Activated T-cell treated with anti-CD3 and anti-CD28 coated beads, Interleukin-2, amount 50 U/mL, for 72 hours (primary cell): ENCODE measurements at places on chromosomes 7 and 10. TPM values are rescaled to one million over a fixed set of nuclear protein-coding genes. Genes with fewer than 3 reads are reported as not detected.
A peak's percentile ranks its signal among the peaks of the same experiment; 100 is the strongest.

DNA sequence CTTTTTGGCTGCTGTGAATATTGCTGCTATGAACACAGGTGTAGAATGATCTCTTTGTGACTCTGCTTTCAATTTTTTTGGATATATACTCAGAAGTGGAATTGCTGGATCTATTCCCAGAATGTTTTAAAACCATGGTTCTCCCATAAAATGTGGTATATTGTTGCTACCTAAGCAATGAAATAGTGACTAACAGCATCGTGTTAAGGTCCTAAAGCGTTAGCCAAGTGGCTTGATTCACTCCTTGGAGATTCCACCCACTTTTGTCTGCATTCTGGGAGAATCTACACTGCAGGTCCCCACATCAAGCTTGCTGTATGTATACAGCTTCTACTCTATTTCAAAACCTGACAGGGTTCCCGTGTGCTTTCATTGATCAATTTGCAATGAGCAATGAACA is 105.6 kb downstream of the CDK6 start:
- peak overlapping the region; percentile 84 for H3K4me3 ChIP-seq
- peaks cover 32% of the 10 kb centered on the region for H3K36me3 ChIP-seq
- peak overlapping the region; percentile 98 for H3K27ac ChIP-seq

- H3K27ac ChIP-seq, result no peak overlapping the region
- H3K36me3 ChIP-seq, result no peaks in the 10 kb centered on the region
- H3K4me1 ChIP-seq, result no peaks in the 10 kb centered on the region
- H3K27me3 ChIP-seq, result peaks cover 11% of the 10 kb centered on the region
Measured at GRCh38 chr10:80767963-80768362, 230.3 kb downstream of the SH2D4B start.

- H3K27ac ChIP-seq, result peak overlapping the region; percentile 99
- H3K4me3 ChIP-seq, result peak overlapping the region; percentile 93
- peaks cover 21% of the 10 kb centered on the region for H3K36me3 ChIP-seq
- H3K4me1 ChIP-seq, result peaks cover 37% of the 10 kb centered on the region
- no peaks in the 10 kb centered on the region for H3K27me3 ChIP-seq
Measured at GRCh38 chr7:56105508-56105907, 768 bp downstream of the CHCHD2 start.

GRCh38 chr7:7582596-7582995 is 15.9 kb downstream of the MIOS start:
- H3K36me3 ChIP-seq, result peaks cover 4% of the 10 kb centered on the region
- no peak for DNase-seq
- H3K4me1 ChIP-seq, result peaks cover 5% of the 10 kb centered on the region
- H3K27ac ChIP-seq, result no peak overlapping the region
- no peak overlapping the region for H3K4me3 ChIP-seq
- no peaks in the 10 kb centered on the region for H3K27me3 ChIP-seq

DNA sequence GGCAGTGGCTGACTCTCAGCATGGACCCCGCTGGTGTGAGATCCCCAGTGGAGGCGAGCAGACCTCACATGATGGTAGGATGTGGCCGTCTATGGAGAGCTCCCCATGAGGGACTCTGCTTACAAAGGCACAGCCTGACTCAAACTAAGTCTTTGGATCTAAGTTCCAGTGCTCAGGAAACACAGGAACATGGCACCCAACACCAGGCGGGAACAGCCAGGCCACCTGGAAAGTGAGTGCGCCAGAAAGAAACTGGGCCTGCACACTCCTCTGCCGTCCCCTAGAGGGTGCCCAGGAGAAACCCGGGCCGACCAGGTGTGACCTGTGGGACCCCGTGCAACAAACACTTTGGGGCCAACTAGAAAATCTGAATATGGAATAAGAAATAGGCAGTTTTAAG is 10.0 kb downstream of the PITRM1 start:
- H3K36me3 ChIP-seq, result peaks cover 49% of the 10 kb centered on the region
- H3K27ac ChIP-seq, result no peak overlapping the region
- no peak for DNase-seq
- no peaks in the 10 kb centered on the region for H3K4me1 ChIP-seq

- no peaks in the 10 kb centered on the region for H3K36me3 ChIP-seq
- no peak for DNase-seq
Measured at GRCh38 chr10:24118246-24118645, 90.7 kb upstream of the KIAA1217 start.

DNA sequence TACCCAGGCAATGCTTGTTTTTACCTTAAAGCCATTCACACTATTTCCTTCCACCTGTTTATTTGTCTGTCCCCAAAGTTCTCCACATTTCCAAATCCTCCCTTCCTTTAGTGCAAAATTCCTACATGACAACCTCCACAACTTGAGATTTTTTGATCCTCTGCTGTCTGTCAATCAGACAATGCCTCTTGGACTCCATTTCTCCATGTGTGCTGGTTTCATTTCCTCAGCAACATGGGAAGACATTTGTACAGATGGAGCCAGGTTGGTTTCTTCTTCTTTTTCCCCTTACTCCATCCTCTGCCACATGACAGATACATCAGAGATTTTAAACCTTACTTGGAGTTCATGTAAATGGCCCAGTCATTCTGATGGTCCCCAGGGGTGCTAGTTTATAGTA is 19.1 kb upstream of the GIMAP2 start:
- H3K36me3 ChIP-seq, result peaks cover 9% of the 10 kb centered on the region
- H3K4me1 ChIP-seq, result peaks cover 94% of the 10 kb centered on the region
- no peak for DNase-seq
- no peaks in the 10 kb centered on the region for H3K27me3 ChIP-seq
- peak overlapping the region; percentile 69 for H3K4me3 ChIP-seq

GRCh38 chr7:55486991-55487390 is 85.3 kb downstream of the VOPP1 start:
- DNase-seq, result no peak
- peaks cover 30% of the 10 kb centered on the region for H3K36me3 ChIP-seq
- H3K27me3 ChIP-seq, result no peaks in the 10 kb centered on the region
- no peak overlapping the region for H3K27ac ChIP-seq

The NEUROG3 gene
- total RNA-seq, result 0.39 TPM

DNA sequence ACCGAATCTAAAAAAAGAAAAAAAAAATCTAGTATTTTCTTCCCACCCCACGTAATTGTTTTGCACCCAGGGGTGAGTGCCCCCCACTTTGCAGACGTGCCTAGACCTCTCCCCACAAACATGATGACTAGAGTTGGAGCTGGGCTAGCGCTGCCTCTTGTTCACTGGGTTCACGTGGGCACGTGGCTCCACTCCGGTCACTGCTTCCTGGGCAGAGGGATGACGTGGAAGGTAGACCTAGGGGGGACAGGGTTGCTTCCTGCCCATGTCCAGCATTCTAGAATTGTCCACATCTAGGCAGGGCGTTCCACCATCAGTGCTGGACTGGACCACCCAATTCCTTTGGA is 861 bp upstream of the LIMK1 start:
- no peaks in the 10 kb centered on the region for H3K36me3 ChIP-seq
- H3K4me1 ChIP-seq, result peaks cover 14% of the 10 kb centered on the region
- DNase-seq, result no peak

DNA sequence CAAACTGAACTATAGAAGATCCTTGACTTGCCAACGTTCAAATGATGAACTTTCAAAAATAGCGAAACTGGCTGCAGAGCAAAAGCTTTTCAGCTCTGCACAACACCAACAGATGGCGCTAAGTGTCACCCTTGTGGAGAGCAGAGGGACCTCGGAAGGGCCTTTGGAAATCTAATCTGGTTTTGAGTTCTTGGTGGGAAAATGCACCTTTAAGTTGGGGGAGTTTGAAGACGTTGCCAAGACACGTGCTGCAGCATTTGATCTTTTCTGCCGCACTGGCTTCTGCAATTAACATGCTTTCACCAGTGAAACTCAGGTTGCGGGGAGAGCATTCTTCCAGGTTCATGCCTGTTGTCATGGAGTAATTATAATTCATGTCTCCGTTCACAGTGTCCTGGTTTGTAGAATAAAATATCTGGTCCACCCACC is 26.3 kb upstream of the WDR11 start:
- peaks cover 7% of the 10 kb centered on the region for H3K27me3 ChIP-seq
- DNase-seq, result peak; percentile 16
- H3K27ac ChIP-seq, result no peak overlapping the region
- H3K4me1 ChIP-seq, result no peaks in the 10 kb centered on the region
- H3K36me3 ChIP-seq, result no peaks in the 10 kb centered on the region
